Left forelimb (tissue), 1 donor: ENCODE measurements at places on chromosomes 5 and 9.

- no peak for DNase-seq
Measured at GRCh38 chr5:178290376-178290775, 57.8 kb upstream of the PHYKPL start.

- DNase-seq = no peak
Measured at GRCh38 chr5:124824637-124825158, 78.3 kb upstream of the ZNF608 start.

DNA sequence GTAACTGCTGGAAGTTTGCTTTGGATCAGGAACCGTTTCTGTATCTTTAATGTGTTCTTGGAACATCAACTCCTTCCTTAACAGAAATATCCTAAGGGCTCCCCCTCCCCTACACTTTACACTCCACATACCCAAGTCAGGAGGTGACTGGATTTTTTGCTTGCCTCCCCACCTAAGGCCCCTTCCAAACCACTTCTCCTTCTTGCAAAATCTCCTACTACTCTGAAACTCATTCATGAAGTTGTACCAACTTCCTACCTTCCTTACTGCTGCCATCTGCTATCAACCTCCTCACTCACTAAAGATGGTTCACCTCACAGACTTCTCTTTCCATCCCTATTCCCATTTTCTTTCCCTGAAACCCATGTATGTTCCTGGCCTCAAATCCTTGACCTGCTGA, 16.1 kb downstream of the TXN start:
- DNase-seq = no peak

DNA sequence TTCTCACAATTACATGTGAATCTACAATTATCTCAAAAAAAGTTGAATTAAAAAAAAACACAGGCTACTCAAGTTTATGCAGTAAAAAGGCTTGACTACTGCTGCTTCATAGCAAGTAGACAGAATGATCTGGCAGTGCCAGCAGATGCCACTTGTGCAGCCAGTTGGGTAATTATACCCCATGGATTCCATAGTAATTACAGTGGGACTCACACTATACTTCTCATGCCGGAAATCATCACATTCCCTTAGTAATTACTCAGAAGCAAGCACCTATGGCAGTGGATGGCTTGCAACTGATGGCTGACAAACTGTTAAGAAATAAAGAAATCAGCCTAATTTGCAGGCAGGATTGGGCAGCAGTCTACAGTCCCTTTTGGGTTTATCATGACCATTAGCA, 463.2 kb upstream of the KLF4 start:
- DNase-seq = no peak

- DNase-seq = peak; percentile 78
Measured at GRCh38 chr9:81687521-81688261, 1.7 kb downstream of the TLE1 start.

GRCh38 chr9:130143958-130144366, 28.2 kb upstream of the NCS1 start:
- no peak for DNase-seq

- DNase-seq = no peak
Measured at GRCh38 chr9:79695531-79696175, 123.9 kb downstream of the TLE4 start.

DNA sequence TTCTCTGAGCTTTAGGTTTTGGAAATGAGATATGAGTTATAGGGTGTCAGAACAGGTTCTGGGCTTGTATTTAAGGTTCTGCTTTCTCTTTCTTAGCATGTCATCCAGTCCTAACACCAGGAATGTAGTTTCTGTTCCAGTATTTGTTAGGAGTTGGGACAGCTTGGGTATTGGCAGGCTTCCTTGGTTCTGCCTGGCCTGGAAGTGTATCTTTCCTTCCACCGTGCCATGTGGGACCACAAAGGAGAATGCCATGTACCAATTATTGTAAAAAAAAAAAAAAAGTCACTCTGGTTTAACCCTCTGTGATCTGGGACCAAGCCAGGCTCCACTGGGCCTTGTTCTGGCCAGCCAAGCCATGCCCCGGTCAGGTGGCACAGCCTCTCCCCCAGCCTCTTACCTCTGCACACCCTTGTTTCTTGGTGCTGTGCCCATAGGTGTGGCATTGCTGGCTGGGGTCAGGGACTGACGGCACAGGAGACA, 47.8 kb downstream of the ARHGAP26 start:
- no peak for DNase-seq

DNA sequence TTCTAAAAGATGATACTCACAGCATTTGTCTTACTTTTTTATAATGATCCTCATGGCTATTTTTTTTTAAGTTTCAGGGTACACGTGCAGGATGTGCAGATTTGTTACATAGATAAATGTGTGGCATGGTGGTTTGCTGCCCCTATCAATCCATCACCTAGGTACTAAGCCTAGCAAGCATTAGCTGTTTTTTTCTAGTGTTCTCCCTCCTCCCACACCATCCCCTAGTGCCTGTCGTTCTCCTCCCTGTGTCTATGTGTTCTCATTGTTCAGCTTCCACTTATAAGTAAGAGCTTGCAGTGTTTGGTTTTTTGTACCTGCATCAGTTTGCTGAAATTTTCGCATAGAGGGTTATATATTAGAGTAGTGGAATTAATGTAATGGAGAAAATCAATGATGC, 189.1 kb upstream of the CDH12 start:
- no peak for DNase-seq

DNA sequence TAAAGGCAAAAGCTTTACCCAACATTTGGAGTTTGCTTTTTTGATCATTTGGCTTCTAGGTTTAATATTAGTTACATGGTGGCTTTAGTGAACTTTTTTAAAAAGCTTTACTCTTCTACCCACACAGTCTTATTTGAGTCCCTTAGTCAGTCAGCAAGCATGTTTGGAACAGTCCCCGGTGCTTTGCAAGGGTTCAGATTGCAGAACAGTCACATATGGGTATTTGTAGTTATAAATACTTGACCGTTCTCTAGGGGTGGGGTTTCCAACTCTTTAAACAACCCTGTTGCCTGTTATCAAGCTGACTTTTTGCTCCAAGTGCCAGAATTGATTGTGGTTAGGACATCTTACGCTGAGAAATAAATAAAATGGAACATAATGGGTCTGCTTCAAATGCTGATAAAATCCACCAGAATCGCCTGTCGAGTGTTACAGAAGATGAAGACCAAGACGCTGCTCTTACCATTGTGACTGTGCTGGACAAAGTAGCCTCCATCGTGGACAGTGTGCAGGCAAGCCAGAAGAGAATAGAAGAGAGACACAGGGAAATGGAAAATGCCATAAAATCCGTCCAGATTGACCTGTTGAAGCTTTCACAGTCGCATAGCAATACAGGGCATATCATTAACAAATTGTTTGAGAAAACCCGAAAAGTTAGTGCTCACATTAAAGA, at the start of gene CAVIN4:
Gene CAVIN4 (plus strand): TSS at position 304 of the 673 bp plus-strand sequence. CDS start 65 bp downstream, at position 369.
- DNase-seq = no peak

GRCh38 chr9:127724012-127724411, 8.1 kb downstream of the TTC16 start:
- no peak for DNase-seq

- no peak for DNase-seq
Measured at GRCh38 chr9:75149841-75150241, 61.5 kb downstream of the OSTF1 start.

- no peak for DNase-seq
Measured at GRCh38 chr5:132381614-132382013, 12.1 kb downstream of the SLC22A5 start.

GRCh38 chr9:100052375-100052774, 46.4 kb downstream of the ERP44 start:
- no peak for DNase-seq

DNA sequence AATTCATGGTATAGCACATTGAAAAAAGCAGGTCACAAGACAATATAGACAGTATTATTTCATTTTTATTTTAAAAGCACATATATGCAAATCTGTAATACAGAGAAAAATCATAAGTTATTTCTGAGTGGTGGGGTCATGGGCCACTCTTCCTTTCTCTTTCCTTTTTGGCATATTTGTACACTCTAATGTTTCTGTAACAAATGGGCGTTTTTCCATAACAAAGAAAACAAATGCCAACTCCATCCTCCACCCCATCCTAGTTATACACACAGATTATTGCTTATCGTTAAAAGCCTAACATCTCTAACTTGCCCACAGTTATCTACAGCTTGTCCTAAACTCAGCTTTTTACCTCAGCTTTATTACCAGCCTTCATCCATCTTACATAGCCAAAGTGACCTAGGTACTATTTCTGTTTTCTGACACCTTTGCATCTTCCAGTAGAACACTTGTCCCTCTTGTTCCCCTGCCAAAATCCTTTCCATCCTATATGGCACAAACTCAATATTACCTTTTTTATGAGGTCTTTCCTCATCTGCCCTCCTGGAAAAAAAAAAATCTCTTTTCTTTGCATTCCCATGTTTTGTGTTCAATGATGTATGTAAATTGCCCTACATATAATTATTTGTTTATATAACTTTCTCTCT, 4.1 kb downstream of the KIAA0825 start:
- DNase-seq = no peak

DNA sequence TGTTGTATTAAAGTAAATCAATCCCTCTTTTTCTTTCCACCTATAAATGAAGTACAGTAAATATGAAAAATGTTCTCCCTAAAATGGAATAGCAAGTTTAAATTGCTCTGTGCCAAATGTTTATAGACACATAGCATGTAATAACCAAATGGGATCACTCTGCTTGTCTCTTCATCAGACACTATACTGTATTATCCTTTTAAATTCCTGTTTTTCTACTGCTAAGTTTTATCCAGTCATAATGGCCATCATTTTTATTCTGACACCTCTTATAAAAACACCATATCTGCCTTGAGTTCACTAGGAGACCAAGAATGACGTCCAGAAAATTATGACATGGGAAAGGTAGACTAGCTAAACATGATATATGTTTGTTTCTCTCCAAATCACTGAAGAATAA, 252.8 kb downstream of the CAAP1 start:
- DNase-seq = no peak

DNA sequence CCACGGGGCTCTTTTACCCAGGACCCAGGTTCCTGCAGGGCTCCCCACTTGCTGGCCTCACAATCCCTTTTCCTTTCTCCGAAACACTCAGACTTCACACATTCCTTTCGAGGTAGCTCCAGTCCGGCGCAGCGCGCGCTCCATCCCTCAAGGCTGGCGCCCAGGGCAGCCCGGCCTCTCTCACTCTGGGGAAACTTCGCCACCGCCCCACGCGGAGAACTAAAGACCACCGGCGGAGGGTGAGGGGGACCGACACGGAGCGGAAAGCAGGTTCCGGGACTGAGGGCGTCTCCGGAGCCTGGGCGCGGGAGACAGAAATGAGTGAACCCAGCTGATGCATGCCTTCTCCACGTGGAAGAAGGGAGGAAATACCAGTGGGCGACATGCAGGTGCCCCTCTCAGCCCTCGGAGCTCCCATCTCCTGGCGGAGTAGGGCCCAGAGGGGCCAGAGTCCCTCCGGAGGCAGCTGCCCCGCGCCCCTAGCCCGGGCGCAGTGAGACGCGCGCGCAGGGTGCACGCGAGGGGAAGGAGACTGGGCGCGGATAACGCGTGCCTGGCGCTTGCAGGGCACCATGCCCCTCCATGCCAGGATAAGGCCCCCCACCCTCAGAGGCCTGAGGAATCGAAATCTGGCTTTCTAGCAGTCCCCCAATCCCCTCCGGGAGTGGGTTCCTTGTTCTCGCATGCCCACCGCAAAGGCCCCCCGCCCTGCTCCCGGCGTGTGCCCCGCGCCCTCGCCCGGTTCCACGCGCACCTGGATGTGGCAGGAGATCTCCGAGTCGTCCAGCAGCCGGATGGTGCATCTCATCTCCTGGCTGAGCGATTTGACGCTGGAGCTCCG, 650 bp downstream of the FRMD3 start:
- DNase-seq = no peak

DNA sequence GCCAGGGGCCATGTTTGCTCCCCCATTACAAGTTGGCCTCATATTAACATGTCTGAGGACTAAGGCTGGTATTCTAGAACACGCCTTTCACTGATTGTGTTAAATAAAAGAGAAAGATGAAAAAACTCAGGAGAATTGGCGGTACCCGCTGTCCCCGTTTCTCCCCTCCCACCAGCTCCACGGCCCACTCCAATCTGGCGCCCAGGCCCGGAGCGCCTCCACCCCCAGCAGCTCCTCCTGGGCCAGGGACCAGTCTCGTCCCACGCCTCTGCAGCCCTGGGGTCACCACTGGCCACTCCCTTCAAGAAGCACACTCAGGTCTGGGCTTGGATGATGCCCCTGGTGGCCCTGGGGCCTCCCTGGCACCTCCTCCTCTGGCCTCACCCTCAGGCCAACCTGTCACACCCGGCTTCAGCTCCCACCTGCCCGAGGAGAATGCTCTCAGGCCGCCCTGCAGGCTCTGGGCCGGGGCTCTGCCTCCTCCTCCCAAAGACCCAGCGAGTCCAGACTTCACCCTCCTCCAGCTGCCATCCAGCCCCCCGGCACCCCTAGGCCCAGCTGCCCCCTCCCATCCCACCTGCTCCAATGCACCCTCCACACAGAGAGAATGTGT, 133.0 kb upstream of the PPP1R26 start:
- DNase-seq = no peak

DNA sequence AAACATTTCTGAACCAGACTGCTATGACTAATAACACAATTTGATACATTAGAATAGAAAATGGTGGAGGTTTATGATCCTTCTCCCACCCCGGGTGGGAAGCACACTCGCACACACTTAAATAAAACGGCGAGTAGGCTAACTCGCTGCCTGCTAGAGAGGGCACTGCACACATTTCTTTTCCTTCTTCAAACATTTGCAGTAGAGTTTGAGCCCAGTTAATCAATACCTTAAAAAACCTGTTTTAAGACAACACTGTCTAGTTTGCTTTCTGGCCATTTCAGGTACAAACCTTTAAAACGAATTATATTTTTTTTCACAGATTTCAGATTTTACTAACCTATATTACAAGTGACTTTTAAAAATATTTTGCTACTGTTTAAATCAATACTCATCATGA, 63.5 kb downstream of the EFNA5 start:
- no peak for DNase-seq

DNA sequence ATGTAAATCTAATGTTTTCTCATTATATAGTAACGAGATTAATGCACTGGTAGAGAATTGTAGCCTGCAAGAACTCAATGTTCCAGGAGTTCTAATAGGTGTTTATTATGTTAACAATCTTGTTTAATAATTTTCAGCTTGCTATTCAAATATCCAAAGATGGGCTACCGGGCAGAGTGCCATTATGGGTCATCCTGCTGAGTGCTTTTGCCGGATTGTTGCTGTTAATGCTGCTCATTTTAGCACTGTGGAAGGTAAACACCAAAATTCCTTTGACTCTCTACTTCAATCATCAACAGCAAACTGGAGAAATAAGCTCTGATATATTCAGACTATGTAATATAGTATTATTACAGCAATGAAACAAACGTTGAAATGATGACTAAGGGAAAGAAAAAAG, 41.9 kb upstream of the ITGA2 start:
- DNase-seq = no peak

- DNase-seq = no peak
Measured at GRCh38 chr5:118467103-118467502, 521.2 kb downstream of the DTWD2 start.

DNA sequence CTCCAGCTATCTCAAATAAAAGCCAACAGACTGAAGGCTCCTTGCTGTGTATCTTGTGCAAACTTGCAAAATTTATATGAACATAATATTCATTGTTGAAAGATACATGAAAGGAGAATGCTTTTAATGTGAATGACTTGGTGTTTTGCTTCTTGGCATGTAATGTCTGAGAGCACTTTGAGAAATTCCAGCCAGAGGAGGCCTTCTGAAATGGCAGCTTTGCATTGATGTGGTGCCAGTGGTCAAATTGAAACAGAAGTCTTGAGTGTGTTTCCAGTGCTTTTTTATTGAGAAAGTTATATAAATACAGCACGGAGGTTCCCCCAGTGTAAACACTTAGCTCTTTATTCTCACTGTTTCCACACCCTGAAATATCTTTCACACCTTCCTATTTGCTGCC, 182.1 kb downstream of the ADCY2 start:
- no peak for DNase-seq
